Ascending aorta (tissue), 2 donors: ENCODE measurements at places on chromosomes 3 and 15.

DNA sequence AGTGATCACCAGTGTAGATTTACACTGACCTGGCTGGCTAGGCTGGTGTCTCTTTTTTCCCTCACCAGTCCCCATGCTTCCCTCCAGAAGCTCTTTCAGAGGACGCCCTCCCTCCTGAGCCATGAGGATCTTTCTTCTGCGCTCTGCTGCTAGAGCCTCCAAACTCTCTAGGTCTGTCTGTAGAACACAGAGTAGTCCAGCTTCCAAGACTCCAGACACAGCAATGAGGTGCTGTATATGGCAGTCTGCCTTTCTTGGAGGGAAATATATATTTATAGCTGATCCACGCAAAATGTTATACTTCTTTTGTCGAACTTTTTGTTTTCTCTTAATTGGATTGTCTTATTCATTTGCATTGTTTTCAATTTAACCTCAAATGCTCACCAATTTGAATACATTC lies 1121.8 kb downstream of the ROBO2 start:
- DNase-seq: no peak

DNA sequence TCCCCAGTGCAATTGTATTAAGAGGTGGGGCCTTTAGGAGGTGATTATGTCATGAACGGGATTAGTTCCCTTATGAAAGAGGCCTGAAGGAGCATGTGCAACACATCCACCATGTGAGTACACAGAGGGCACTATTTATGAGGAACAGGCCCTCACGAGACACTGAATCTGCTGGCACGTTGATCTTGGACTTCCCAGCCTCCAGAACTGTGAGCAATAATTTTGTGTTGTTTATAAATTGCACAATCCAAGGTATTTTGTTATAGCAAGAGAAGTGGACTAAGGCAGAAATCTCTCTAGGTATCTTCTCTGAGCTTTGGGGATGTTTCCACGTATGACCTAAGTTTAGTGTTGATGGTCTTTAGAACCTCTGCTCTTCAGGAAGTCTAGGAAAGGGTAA lies 149.3 kb upstream of the CBLB start:
- no peak for DNase-seq

- no peak for DNase-seq
These were observed 85.1 kb upstream of the SAMMSON start for GRCh38 chr3:69914395-69914794.

- DNase-seq: no peak
These were observed 114.2 kb downstream of the KLF13 start for GRCh38 chr15:31440754-31441311.

DNA sequence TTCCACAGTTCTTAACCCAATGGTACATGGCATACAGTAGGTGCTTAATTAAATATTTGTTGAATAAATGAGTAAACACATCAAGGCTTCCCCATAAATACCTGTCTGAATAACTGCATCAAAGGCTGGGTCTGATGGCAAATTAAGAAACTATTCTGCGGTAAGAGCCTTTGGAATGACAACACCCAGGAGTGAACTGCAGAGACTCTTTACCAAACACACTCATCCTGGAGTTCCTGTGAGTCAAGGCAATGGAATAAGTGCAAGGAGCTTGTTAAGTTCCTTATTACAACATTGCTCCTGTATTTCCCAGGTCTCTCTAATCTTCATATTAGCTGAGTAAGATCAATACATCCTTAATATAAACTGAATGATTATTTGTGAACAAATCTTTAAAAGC lies 119.9 kb upstream of the STT3B start:
- no peak for DNase-seq

DNA sequence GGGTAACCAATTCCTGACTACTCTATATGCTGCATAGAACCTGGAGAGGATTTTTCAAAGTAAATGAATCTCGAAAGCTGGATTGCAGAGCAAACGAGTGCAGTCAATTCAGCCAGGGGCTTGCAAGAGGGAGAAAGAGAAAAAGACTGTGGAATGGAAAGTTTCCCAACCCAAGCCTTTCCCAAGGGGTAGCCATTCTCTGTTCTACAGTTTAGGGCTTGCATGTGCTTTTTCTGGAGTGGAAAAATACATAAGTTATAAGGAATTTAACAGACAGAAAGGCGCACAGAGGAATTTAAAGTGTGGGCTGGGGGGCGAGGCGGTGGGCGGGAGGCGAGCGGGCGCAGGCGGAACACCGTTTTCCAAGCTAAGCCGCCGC lies 511 bp upstream of the RARB start:
- DNase-seq: no peak

DNA sequence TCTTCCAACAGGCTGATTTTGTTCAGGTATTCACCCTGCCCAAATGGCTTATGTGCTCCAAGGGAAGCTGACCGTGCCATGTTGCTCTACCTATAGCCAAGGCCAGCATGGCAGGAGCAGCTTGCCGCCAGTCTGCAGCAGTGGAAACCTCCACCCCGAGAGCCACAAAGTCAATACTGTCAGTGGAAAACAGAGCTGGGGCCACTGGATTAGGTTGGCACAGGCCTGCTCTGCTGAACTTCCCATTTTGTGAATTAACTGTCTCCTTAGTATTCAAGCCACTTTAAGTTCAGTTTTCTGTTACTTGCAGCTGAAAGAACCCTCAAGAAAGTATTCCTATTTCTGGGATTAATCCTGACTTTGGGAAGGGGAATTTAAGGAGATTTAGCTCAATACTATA lies 63.8 kb upstream of the XCR1 start:
- DNase-seq: no peak

- peak; percentile 47 for DNase-seq
These were observed 111.0 kb upstream of the TRPM1 start for GRCh38 chr15:31212326-31213080.

- DNase-seq: no peak
These were observed 28.4 kb upstream of the AKAP13 start for GRCh38 chr15:85351965-85352364.

DNA sequence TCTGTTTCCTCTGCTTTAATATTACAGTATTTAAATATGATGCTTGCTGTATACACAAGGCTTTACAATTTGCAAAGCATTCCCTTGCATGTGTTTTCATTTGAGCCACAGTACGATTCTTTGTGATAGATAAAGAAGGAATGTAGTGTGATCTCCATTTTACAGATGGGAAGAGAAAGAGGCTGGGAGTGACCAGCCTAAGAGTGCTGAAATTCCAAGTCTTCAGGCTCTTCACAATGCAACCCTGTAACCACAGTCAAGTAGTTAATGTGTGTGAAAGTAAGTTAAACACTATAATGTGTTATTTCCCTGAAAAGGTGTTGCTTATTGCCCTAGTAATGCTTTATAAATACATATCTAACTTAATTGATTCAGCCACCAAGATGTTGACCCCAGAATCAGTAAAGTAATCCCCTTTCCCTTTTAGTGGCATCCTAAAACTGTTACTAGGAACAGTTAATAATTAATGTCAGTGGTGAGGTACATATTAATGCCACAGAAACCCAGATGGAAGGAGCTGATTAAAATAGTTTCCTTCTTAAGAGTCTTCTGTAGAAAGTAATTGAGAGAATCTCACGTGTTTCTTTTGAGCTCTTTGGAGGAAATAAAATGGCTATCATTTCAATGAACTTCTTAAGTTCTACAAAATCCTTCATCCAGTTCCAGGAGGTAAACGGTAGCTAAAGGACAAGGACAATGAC lies 110.4 kb downstream of the IL12A start:
- no peak for DNase-seq

DNA sequence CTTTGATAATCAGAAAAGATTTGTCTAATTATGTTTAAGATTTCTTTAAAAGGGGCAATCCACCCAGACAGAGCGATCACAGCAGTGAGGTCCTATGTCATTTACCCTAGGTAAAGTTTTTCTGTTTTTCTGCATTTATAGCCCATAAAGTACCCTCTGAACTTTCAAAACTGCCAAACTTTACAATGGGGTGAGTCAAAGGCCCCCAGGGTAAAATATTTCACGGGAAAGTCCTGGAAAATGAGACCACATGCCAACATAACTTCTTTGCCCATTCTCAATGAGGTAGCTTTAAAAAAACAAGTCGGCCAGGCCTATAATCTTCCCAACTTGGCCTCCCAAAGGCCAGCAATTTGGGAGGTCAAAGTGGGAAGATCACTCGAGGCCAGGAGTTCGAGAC lies 53.0 kb downstream of the SUCLG2 start:
- DNase-seq: no peak

DNA sequence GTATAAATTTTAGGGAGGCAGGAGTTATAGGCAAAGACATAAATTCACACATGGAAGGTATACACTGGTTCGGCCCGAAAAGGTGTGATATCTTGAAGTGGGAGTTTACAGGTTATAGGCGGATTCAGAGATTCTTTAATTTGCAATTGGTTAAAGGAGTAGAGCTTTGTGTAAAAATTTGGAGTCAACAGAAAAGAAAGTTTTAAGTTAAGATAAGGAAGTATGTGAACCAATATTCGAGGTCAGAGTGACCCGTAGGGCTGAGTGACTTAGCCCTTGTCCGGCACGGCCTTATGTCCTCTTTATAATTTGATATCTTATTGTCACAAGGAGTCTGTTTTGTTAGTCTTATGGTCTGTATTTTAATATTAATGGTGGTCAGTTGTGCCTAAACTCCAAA lies 10.6 kb upstream of the THSD4 start:
- no peak for DNase-seq

DNA sequence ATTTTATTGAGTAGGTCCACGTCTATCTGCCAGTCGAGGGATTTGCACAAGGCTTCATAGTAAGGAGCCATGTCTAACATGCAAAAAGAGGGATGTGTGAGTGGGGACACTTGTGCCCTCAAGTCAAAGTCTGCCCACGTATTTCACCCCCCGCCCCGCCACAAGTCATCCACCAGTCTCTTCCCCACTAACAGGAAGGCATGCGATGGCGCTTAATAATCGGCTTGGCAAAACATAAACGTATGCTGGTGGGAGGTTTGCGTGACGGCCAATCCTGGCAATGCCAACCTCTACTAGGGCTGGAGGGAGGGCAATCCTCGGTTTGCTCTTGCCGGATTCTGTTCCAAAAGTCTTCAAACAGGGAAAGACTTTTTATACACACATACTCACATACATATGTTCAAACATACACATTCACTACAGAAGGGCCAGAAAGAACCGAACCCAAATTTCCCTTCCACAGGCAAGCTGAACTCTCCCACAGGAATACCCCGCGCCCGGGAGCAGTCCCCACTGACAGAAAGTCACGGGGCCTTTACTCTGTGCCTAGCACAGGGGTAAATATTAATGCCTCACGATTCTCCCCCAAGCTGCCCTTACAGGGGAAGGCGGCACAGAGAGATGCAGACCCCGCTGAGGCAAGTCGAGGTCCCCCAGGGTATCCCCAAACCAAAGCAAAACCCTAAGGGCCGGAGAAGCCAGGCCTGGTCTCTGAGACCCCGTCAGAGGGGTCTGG lies 675 bp downstream of the PSMD6 start:
- no peak for DNase-seq

- DNase-seq: no peak
These were observed 44.0 kb downstream of the EIF4E3 start for GRCh38 chr3:71681224-71681668.

- no peak for DNase-seq
These were observed 47.2 kb upstream of the IQSEC1 start for GRCh38 chr3:13120289-13120927.

DNA sequence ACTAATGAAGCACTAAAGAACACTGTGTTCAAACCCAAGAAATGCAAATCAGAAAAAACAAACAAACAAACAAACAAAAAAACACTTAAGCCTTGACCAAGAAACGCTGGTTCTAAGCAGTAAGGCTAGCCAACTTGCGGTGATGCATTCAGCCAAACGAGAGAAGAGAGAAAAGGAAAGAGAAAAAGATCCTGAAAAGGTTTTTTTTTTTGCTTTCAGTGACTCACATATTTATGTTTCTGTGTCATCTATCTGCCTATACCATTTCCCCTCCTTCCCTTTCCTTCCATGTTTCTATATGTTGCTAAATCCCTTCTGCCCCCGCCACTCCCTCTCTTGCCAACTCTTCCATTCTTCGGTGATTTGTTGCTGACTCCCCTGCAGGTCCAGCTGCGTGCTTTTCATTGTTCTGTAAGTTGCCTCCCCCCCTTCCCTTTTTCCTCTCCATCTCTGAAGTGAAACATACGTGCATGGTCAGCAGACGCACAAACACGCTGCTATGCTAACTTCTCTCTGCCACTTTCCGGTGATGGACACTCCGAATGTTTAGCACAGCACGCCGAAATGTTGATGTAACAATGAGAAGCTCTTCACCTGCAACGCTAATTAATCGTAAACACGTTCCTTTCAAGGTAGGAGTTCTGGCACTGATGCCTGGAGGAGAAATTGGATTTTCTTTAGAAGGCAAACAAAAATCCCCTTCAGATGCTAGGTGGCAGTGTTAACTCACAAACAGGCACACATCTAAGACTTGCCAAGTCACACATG lies 154.4 kb downstream of the TUSC7 start:
- DNase-seq: no peak

DNA sequence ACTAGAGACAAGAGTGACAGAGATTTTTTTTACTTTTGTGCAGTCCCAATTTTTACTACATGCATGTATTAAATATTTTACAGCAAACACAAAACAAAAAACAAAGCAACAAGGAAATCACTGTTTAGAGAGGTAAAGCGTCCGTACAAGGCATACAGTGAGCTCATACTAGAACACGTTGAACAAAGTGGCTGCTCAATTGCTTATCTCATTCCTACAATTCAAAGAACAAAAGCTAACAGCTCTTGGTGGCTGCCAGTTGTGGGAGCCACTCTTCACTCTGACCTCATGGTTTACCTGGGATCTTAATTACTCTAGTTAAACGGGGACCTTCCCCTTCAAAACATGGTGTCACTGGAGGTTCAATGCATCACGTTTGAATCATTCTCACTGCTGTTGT lies 7.6 kb upstream of the ARHGEF26 start:
- DNase-seq: no peak

DNA sequence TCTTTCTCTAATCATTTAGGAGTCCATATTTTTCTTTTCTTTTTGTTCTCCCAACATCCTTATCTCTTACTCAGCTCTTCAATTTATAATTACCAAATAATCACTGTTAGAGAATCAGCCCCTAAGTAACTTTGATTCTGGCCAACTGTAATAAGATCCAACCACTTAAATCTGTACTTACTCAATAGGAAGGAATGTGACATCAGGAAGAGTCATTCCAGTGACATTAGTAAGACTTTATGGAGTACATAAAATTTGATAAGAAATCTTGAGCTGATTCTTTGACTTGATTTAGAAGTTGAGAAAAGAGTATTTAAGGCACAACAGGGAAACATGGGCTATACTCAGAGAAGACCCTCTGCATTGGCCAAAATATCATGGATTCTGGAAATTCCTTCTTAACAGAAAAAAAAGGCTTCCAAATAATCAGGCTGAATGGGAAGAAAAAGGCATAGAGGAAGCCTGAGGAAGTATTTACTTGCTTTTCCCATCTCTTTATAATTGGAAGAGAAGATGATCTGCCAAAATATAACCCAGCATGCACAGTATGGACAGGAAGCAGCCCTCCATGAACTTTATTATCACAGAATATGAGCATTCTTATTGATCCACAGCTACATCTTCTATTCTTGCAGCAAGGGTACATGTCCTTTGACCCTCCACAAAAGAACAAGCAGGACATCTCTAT lies 289.7 kb upstream of the TPRG1 start:
- no peak for DNase-seq

GRCh38 chr3:25895443-25895842 lies 105.6 kb downstream of the OXSM start:
- DNase-seq: no peak

- no peak for DNase-seq
These were observed 35.2 kb downstream of the SSR3 start for GRCh38 chr3:156519758-156520162.
